Activated CD8-positive, alpha-beta T cell treated with anti-CD3 and anti-CD28 coated beads for 36 hours (primary cell): ENCODE measurements at places on chromosomes 3 and 15. TPM values are rescaled to one million over a fixed set of nuclear protein-coding genes. Genes with fewer than 3 reads are reported as not detected.

DNA sequence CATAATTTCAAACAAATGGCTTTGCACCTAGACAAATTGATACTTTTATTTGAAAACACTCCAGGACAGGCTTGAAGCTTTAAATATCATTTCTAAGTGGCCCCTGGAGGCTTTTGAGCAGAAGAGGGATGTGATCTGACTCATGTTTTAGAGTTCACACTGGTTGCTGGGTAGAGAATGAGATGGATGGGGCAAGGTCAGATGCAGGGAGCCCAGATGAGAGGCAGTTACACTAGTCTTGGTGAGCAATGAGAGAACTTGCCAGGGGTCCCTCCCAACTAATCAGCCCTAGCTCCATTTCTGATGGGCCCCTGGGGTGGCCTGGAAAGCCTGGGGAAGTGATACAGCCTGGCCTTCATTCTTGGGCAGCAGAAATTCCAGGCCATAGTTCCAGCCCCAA, 190.4 kb downstream of the MEGF11 start:
- DNase-seq = no peak

- DNase-seq = no peak
These were observed 51.5 kb downstream of the BDH1 start for GRCh38 chr3:197504229-197504628.

GRCh38 chr3:146517684-146518435, 26.5 kb downstream of the PLSCR1 start:
- no peak for DNase-seq

PARL gene
- 80.0 TPM for total RNA-seq

DNA sequence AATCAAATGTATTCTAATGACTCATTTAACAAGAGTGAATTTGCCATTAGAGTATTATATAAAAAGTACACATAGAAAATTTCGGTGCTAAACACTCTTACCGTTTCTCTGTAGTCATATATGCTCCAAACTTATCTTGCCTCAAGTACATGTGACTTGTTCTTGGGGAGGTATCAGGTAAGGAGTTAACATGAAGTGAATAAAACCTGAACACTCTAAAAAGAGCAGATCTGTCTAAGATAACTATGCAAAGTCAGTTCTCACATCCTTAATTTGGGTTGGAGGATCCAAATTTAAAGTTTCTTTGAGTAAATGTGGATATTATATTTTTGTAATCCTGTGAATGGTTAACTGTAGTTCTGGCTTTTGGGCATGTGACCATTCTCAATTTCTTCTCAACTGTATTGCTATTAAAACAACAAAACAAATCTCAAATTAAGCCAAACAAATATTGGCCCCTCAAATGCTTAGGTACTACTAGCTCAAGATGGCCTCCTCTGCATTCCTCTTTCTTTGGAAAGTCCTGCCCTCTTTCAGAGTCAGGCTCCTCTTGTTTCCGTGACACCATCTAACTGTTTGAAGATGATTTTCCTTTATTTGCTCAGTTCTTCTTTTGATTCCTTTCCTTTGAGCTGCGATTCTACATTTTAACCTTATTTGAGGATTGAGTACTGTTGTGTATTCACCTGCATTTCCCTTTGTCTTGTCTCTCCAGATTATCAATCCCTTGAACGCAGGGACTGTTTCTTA, 4.2 kb downstream of the EDEM1 start:
- no peak for DNase-seq

DNA sequence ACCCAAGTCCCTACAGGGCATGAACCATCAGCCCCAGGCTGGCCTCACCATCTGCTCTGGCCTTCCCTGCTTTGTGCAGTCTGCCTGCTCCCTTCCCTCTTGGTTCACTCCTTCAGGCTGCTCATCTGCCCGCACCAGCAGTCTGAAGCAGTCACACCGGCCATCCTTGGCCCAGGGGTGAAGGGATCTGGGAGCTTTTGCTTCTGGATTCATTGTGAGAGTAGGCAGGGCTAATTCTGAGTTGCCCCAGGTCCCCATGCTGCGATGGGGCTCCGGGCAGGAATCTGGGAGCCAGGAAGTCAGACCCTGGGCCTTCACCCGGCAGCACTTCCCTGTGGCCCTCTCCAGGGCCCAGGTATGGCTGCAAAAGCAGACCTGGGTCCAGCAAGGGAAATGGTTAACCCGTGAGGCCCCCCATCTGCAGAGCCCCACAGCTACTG, 99.7 kb downstream of the VGLL4 start:
- no peak for DNase-seq

- DNase-seq = no peak
These were observed 5.2 kb downstream of the NR1D2 start for GRCh38 chr3:23950293-23950692.

STARD5 gene
- total RNA-seq = 6.7 TPM

GRCh38 chr15:47514200-47514652, 203.1 kb upstream of the SEMA6D start:
- DNase-seq = no peak

DNA sequence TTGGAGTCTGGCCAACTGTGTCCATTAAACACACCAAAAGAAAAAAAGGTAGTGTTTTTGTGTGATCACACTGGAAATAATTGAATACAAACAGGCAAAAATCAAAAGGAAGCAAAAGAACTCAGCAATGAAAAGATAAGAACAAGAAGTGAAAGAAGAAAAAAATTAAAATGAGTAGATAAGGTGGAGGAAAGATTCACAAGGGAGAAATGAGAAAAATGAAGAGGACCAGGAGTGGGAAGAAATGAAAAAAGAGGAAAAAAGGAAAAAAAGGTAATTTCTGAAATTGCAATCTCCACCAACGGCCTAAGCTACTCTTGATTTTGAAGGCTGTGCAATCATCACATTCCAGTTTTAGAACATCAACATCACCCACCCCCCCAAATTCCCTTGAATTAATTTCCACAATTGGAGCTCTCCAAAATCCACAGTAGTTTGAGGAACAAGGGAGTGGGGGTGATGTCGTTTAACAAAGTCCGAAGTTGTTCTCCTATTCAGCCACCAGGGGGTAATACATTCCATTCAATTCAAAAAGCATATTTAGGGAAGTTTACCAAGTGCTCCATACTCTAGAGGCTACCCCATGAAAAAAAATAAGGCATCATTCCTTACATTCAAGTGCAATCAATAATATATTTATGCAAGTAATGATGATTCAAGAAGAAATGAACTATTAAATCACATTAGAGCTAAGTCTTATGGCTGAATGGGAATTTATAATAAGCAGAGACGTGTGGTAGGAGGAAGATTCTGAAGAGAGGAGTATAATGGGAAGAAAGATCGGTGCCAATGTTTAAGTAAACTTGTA, 37.4 kb downstream of the ZNF860 start:
- no peak for DNase-seq

DNA sequence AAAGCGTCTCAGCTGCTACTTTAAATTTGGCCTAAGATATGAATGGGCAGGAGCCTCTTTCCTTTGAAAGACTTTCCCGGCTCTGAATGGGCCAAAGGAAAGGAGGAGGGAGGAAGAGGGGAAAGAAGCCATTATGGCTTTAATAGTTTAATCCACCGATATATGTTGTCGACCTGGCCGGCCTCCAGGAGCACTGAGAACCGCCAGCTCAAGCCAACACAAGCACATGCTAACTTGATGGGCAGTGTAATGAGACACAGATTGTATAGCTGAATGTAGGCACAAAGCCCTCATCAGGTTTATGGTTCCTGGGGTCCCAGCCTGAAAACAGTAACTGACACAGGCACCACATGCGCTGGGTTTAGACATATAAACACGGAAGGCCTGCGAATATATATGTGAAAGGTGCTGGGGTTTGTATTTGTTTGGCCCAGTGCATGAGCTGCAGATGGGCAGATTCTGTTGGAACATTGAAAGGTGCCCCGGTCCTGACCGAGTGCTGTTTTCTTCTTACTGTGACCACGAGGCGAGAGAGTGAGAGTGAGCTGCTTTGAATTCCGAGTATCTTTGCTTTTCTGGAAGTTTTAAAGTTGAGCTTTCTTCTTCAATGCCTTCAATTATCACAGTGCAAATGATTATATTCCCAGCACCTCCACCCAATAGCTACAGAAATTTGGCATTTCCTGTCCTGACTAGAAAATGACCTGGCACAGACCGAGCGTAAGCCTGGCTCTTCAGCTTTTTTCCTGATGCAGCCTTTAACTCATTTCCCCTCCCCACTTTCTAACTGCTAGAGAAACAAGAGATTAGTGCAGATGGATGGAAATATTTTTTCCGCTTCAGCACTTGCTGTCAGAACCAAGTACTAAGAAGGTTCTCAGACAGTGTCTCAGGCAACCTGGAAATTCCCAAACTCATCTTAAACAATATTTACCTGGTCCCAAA, 267.3 kb downstream of the RORA start:
- DNase-seq = no peak

DNA sequence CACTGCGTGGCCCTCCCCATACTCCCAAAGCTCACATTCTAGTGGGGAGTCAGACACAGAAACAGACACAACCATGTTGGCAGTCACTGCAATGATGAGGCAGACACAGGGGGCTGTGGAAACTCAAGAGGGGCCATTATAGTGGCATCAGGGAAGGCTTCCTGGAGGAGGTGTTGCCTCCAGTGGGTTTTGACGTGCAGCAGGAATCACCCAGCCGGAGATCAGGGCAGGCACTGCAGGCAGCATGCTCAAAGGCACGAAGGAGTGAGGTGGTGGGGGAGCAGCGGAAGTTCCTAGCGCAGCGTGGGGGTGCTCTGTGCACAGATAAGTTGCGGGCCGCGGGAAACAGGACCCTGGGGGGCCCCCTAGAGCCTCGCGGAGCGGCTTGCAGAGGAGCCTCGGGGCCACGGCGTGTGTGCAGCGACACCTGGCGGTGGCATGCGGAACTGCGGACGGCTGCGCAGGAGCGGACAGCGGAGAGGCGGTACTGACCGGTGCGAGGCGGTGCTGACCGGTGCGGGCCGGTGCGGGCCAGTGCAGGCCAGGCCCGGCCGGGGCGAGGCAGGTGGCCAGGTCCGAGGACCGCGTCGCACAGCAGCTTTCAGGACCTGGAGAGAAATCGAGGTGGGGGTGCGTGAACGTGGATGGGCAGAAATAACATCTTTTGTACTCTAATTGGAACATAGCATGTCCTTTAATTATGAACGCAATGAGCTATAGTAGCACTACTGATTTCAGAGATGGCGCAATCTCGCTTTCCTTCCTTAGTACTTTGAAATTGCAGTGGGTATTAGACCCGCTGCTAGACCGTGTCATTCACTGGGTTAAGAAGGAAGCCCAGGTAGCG, 101.5 kb downstream of the FBLN2 start:
- peak; percentile 90 for DNase-seq

DNA sequence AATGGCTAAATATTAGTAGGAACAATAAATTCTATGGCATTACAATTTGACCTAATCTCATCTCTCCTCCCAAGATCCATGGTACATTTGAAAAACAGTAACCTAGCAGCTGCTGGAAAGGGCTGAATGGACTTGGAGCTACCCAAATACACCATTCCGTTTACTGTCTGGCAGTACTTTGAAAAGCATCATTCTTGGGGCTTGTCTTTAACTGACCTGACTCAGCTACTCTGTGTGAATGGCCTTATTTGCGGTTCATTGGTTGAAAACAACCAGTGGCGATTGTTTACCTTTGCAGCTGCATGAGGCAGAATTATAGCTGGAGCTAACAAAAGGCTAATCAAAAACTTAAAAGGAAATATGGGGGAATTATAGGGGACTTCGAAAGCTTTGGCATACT, 311.2 kb upstream of the MCTP2 start:
- no peak for DNase-seq

DNA sequence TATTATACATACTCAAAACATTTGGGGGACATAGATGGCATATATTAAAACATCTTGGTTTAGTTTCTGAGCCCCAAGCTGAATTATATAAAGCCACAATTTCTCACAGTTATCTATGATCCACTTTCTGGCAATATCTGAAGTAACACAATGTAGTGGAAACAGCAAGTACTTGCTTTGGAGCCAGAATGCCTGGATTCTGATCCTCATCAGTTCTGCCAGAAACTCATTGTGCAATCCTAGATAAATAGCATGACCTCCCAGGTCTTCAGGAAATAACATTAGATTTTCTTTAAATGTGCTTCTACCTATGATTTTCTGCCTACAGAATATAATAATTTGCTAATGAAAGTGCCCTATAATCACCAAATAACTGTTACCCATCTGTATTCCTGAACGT, 544.9 kb downstream of the NAALADL2 start:
- DNase-seq = no peak

GRCh38 chr3:48423241-48423882, 6.5 kb downstream of the PLXNB1 start:
- no peak for DNase-seq

TTC23 gene
- 4.3 TPM for total RNA-seq

DNA sequence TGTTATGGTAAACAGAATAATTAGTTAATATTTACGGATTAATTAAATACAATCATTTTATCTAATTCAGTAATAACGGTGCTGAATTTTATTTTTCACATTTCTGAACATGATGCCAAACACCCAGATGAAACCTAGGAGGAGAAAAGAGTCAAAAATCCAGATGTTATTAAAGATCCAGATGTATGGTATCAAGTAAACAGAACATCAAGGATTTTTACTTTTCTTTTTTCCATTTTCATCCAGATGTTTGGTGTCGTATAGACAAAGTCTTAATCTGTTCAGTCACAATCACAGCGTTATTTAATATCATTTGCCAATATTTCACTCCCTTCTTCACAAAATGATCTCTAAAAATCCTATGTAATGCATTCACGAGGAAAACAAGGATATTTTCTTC, 64.0 kb upstream of the NR2F2 start:
- DNase-seq = no peak

GRCh38 chr3:48425281-48425812, 4.5 kb downstream of the PLXNB1 start:
- DNase-seq = no peak

DNA sequence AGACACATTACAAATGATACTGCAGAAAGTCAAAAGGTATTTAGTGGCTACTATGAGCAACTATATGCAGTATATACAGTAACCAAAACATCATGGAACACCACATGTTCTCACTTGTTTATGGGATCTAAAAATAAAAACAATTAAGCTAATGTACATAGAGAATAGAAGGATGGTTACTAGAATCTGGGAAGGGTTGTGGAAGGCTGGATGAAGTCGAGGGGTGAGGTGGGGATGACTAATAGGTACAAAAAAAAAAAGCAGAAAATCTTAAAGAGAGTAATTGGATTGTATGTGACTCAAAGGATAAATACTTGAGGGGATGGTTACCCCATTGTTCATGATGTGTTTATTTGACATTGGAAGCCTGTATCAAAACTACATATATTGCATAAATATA, 848.8 kb upstream of the GBE1 start:
- DNase-seq = no peak

DNA sequence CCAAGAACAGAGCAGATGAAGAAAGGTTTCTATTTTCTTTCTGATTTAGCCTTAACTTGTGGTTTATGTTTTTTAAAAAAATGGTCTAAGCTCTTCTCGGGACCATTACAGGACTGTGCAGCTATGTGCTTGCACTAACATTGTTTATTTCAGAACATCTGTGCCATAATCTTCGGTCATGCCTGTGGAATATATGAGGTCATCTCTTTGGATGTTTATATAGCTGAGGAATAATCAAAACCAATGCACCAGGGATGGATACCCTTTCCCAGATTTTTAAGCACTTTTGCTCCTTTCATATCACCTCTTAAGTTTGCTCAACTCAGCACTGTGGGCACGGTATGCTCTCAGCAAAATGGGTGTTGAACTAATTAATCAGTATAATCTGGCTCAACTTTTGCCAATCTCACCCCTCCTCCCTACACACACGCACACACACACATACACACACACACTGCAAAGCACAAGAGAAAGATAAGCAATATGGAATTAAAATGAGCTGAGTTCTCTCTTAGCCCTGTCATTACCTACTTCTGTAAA, 268.5 kb upstream of the TMC3 start:
- no peak for DNase-seq

WDR93 gene
- total RNA-seq = not detected
